GM12891 (cell line): ENCODE measurements at places on chromosomes 4 and X.

GRCh38 chr4:184636897-184637296 is 12.3 kb downstream of the CASP3 start:
- DNase-seq: no peak

GRCh38 chr4:526971-527460 is 28.0 kb downstream of the PIGG start:
- DNase-seq: no peak

GRCh38 chrX:24799565-24799964 is 105.8 kb downstream of the POLA1 start:
- DNase-seq: no peak

GRCh38 chr4:187770345-187770744 is 225.2 kb upstream of the ZFP42 start:
- no peak for DNase-seq

DNA sequence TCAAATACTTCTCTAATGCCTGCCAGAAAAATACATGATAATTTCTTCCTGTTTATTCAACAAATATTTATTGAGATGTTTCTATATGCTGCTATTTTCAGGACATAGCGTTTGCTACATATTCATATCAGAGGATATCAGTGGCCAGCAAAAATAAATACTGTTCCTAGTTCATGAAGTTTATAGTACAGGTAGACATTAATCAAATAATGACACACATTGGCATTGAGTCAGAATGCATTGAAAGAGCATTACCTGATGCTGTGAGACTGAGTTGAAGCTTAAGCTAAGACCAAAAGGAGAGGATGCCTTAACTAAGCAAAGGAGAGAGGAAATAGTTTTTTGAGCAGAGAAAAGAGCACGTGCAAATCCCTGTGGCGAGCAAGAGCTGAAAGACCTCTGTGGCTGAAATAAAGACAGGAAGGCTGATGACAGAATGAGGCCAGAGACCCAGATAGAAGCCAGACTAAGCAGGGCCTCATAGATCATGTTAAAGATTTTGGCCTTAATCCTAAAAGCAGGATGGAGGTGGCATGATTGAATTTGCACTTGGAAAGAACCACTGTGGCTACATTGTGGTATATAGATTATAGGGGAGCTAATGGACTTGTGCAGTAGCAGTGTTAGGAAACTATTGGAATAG is 36.2 kb downstream of the FAM241A start:
- no peak for DNase-seq

DNA sequence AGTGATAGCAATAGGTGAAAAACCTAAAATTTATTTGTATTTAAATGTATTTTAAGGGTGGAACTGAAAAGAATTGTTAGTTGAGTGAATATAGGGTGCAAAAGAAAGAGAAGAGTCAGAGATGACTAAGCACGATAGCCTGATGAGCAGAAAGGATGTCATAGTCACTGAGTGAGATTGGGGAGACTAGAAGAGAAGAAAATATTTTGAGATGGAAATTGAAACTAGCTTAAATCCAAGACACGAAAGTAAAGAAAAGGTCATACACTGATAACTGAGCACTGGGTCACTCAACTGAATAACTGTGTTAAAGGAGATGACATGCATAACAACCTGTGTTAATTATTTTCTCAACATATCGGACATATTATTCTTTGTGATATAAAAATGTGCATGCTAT is 55.5 kb downstream of the SPANXN4 start:
- no peak for DNase-seq

- no peak for DNase-seq
These were observed 42.3 kb upstream of the HMX1 start for GRCh38 chr4:8913858-8914460.

DNA sequence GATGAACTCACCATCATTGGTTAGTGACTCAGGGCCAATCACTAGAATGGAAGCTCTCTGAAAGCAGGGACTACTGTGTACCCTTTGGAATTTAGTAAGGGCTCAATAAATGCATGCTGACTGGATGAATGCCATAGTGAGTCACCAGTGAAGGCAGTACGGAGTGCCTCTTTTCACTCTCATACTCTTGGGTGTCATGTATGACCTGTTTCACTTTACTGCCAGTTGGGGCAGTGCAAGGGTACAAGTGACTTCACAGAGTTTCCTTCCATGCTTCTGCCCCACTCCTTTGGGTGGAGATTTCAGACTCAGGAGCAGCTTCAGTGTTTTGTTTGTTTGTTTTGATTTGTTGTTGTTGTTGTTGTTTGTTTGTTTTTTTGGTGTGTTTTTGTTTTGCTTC is 57.7 kb downstream of the SOX3 start:
- no peak for DNase-seq

DNA sequence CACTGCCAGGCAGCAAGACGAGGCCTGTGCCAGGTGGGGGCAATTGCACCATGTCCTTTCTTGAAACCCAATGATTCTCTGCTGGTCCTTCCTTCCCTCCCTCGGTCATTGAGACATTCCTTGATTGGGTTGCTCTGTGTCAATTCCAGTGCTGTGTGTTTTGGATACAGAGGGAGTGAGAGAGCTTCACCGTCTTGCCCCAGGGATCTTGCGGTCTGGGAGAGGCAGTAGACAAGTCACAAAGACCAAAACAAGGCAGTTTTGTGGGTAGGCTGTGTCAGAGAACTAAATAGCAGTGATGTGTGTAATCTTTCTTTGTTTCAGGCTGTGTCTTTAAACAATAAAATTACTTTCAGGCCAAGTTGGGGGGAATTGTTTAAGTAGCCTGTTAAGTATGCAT is 38.8 kb upstream of the TADA2B start:
- DNase-seq: no peak

DNA sequence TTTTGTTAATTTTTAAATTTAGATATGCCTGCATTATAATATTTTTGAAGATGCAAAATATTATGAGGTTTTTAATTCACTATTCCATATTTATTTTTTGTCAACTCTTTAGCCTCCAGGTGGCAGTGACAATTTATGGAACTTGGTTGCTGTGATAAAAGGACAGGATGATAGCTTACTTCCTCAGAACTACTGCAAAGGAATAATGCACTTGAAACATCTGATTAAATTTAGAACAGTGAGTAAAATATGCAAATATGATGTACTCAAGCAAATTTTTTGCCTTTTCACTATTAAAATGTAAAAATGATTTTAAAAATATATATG is 45.1 kb downstream of the SPATA4 start:
- DNase-seq: no peak

DNA sequence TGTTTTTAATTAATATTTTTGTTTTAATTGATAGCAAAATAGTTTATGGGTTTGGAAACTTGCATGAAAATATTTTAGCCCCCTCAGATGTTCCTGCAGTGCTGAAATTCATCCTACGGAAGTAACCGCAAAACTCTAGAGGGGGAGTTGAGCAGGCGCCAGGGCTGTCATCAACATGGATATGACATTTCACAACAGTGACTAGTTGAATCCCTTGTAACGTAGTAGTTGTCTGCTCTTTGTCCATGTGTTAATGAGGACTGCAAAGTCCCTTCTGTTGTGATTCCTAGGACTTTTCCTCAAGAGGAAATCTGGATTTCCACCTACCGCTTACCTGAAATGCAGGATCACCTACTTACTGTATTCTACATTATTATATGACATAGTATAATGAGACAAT is 40.4 kb downstream of the MAP7D3 start:
- DNase-seq: no peak

DNA sequence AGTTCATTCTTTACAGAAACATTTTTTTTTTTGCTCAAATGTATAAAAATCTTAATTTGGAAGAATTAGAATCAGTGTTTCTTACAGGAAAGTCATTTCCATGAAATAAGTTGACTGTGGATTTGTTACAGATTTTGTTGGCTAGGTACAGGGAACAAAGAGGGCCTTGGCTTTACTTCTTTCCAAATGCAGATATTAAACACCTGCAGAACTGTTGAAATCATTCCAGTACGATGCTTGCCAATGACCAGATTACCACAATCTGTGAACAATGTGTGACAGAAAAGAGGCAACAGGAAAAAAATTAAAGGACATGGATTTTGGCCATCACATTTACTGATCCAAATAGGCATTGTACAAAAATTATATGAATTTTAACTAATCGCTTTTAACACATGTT is 70.8 kb downstream of the ANXA10 start:
- no peak for DNase-seq

GRCh38 chr4:1793496-1793840 is 375 bp downstream of the FGFR3 start:
- no peak for DNase-seq

GRCh38 chr4:145870155-145871020 is 68.2 kb downstream of the ZNF827 start:
- DNase-seq: no peak
